ENCODE measurements at places on chromosomes 16 and 17. TPM values are rescaled to one million over a fixed set of nuclear protein-coding genes. Genes with fewer than 3 reads are reported as not detected.

GRCh38 chr17:36017799-36018198 is at the start of gene CCL23:
TSS of gene CCL23 (minus strand) at chr17:36017972. CDS start at chr17:36017897, 75 bp downstream.
- peak; percentile 32 for DNase-seq

DNA sequence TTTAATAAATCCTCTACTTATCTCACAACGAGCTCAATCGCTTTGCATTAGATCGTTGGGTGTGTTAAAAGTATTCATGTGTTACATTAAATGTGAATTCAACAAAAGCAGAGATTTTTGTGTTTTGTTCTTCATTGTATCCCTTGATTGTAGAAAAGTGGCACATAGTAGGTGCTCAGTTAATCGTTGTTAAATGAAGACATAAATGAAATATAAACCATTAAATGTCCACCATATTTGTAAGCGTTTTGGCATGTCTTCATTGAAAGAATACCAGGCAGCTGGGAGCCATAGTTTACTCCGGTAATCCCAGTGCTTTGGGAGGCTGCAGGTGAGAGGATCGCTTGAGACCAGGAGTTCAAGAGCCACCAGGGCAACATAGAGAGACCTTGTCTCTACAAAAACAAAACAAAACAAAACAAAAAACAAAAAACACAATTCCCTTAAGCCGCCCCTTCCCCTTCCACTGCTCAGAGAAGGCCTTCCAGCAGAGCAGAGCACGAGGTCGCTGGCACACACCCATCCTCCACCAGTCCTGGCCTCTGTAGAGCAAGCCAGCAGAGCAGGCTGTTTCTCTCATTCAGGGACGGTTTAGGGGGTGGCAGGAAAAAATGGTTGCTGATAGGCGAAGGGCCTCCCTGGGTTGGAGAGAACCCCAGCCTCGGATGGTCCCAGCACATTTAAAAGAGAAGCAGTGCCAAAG is 673 bp upstream of the CHD9 start:
- peak; percentile 68 for DNase-seq

- DNase-seq, result no peak
Observed at GRCh38 chr16:68062910-68063393, 22.2 kb upstream of the NFATC3 start.

- no peak for DNase-seq
Observed at GRCh38 chr17:1301546-1301945, 22.1 kb downstream of the TRARG1 start.

GRCh38 chr16:11676799-11677198 is 8.5 kb downstream of the SNN start:
- no peak for DNase-seq

- DNase-seq, result no peak
Observed at GRCh38 chr16:27208796-27209195, 5.5 kb downstream of the KDM8 start.

- DNase-seq, result peak; percentile 53
Observed at GRCh38 chr16:2712546-2712945, 7.5 kb downstream of the PRSS27 start.

- DNase-seq, result no peak
Observed at GRCh38 chr16:89002851-89003830, 26.1 kb upstream of the CBFA2T3 start.

DNA sequence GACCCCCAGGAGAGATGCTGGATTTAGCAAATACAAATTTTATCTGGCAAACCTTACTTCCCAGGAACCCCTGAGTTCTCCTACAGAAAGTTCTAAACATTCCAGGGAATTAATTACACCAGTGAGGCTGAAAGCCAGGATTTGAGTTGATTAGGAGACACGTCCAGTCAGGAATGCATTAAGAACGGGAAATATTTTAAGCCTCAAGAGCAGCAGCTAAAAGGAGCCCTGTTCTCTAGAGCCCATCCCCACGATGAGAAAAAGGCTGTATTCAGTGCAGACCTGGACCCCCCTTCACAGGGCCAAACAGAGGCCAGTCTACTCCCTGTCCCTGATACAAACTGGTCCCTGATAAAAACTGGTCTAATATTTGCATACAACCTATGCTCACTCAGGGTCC is 55.0 kb downstream of the VAT1L start:
- DNase-seq, result no peak

DNA sequence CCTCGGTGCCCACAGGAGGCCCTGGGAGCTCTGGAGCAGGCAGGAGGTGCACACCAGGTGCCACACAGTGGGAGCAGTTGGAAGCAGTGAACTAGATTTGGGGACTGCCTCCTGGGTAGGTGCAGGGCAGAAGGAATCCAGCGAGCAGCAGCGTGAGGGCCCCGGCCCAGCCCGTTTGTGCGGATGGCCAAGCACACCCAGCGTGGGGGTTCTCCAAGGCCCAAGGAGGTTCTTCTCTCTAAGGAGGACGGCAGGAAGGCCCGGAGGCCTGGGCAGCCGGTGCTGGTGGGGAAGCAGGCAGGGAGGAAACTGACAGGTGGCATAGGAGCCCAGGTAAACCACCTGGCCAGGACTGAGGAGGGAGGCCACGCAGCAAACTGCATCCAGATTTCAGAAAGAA is 17.0 kb downstream of the SOX8 start:
- DNase-seq, result no peak

- no peak for DNase-seq
Observed at GRCh38 chr16:23948949-23949411, 113.2 kb downstream of the PRKCB start.

- no peak for DNase-seq
Observed at GRCh38 chr17:4719146-4719545, 8.7 kb downstream of the ARRB2 start.

DNA sequence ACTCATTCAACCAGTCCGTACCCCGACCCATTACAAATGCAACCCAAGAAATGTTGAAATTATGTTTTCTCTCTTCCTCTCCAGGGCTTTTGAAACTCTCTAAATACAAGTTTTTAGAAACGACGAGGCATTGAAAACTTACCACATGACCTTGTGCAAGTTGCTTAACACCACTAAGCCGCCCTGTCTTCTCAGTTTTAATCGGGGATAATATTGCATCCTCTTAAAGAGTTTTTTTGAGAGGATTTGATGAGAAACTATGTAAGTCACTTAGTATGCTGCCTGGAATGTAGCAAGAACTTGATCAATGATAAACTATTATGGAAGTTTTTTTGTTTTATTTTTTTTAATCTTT is 149.0 kb upstream of the FAM20A start:
- no peak for DNase-seq

GRCh38 chr17:8133399-8133798 is 9.5 kb upstream of the HES7 start:
- DNase-seq, result no peak

DNA sequence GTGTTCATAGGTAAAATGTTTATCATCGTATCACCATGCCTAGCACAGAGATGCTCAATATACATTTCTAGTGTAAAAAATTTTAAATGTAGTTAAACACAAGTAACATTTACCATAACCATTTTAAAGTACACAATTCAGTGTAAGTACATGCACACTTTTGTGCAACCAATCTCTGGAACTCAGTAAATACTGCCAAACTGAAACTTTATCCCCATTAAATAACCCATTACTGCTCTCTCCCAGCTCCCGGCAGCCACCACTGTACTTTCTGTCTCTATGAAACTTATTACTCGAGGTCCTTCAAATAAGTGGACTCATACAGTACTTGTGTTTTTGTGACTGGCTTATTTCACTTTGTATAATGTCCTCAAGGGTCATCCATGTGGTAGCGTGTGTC is 29.0 kb downstream of the RMI2 start:
- DNase-seq, result no peak

DNA sequence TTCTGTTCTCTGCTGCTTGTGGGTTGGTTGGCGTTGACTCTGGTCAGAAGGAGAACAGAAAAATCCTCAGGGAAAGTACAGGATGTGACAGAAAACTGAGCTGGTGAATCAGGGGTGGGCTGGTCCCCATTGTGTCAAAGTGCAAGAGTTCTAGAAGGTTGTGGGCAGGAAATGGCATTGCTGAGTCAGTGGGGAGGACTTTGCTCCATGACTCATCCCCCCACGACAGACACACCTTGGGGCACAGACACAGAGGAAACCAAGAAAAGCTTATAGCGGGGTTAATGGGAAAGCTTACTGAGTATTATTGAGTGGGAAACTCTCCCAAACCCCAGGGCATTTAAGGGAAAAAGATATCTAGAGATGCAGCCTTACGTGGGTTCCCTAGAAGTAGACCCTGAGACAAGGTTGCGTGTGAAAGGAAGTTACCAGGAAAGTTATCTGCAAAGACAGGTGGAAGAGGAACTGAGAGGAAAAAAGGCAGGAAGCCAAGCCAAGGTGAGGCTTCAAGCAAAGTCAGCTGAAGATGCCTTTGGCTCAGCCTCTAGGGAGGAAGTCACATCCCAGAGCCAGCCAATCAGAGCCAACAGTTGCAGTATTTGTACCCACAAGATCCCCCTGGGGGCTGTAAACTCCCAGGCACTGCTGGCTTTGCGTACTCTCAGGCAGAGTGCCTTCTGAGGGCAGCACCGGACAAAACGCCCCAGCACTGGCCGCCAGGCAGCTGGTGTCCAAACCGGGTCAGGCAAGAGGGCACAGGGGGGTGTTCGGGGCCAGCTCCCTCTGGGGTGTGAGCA is 86.4 kb downstream of the FOXL1 start:
- no peak for DNase-seq

DNA sequence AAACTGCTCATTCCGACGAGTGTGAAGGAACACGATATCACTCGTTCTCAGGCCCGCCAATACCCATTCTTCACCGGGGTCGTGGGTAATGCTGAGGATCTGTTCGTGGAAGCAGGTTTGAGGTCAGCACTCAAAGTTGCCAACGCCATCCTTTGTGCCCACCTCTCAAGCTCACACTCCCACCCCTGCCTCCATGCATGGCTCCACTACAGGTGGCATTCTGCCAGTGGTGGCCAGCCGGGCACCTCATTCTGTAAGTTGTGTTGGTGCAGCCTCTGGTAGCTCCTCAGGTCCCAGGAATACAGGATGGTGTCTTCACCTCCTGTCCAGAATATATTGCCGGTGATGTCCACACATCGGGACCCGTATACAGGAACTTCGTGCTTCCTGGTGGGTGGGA is 10.7 kb downstream of the TLE7 start:
- DNase-seq, result no peak

DNA sequence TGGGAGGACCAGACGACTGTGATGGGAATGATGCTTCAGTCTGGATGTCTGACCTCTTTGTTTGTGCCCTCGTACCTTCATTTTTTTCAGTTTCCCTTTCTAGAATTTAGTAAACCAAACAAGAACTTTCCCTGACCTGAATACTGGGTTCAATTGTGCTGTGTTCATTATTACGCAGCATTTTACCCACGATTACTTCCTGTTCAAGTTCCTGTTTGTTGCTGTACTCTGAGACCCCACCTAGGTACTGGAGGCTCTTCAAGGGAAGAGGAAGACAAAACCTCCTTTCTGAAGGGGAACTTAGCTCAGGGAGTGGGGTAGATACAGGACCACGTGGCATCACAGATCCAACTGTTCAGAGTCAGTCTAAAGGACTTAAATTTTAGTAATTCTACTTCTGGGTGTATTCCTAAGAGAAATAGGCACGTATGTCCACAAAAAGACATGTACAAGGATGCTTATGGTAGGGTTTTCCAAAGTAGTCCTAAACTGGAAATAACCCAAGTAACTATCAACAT is 9.2 kb upstream of the PRKCB start:
- no peak for DNase-seq

GRCh38 chr16:55499281-55499680 is 9.6 kb upstream of the LPCAT2 start:
- no peak for DNase-seq

GRCh38 chr17:20263595-20263994 is 203.7 kb downstream of the LGALS9B start:
- DNase-seq, result no peak

GRCh38 chr16:83990492-83990891 is 22.4 kb downstream of the NECAB2 start:
- DNase-seq, result no peak

DNA sequence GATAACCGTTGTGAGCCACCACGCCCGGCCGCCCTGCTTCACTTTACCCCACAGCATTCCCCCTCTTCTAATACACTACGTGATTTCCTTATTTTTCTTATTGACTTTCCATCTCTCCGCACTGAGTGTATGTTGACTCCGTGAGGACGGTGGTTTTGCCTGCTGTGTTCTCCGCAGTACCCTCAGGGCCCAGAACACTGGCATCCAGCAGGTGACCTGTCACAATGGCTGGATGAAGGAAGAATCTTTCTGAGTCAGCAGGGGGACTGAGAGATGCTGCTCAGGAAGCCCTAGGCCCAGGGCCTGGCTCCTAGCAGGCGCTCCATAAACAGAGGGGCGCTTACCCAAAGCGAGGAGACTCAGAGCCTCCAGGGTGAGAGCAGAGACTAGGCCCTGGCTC is 79.5 kb downstream of the RTN4RL1 start:
- no peak for DNase-seq

- DNase-seq, result no peak
Observed at GRCh38 chr17:4931963-4932362, at the start of gene GP1BA. TSS of gene GP1BA (plus strand) at chr17:4932277. CDS start at chr17:4932605, 328 bp downstream.

GRCh38 chr16:87324411-87325275 is 7.5 kb upstream of the C16orf95 start:
- no peak for DNase-seq

DNA sequence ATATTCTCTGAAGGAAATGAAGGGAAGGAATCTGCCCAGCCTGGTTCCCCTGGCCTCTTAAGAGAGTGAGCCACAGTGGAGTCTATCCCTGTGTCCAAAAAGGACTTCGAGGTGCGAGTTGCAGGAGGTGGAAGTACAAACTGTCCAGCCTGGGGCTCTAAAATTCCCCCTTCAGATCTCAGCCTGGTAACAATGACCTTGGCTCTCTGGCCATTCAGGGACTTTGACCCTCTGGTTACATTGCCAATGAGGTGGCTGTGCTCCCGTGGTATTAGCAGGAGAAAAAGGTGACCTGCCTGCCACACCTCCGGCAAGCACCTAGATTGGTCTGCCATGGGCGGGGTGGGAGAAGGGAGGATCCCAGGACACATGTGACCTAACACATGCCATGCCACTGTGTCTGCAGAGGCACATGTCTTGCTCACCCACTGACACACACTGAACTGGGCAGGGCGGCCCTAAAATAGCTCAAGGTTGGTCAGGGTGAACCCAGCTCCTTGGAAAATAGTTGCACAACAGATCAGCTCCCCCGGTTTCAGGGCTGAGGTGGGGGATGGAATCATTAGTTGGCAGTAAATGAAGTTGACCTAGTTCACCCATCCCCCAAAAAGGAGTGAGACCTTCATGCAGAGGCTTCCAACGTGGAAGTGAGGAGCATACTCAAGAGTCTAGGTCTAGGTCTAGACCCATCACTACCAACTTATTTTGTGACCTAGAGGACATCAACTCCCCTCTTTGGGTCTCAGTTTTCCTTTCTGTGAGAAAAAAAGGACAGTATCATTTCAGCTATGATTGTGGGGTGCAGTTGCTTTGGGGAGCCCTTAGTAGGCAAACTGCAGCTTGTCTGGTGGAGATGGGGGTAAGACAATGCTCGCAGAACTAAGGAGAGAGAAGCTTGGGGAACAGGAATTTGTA is 2.2 kb downstream of the NR1D1 start:
- peak; percentile 79 for DNase-seq

CES3 gene
- total RNA-seq, result 1.1 TPM

MT1A gene
- total RNA-seq, result 27.5 TPM

SLC5A2 gene
- not detected for total RNA-seq

KRTAP2-1 gene
- not detected for total RNA-seq

KRT222 gene
- 0.57 TPM for total RNA-seq

PDE6G gene
- 0.41 TPM for total RNA-seq

LPO gene
- total RNA-seq, result not detected

FBXW10 gene
- 0.17 TPM for total RNA-seq

CDRT4 gene
- 2.6 TPM for total RNA-seq

GAS2L2 gene
- not detected for total RNA-seq

KRTAP9-4 gene
- total RNA-seq, result not detected

RILP gene
- total RNA-seq, result 31.0 TPM

RFWD3 gene
- 6.3 TPM for total RNA-seq

GALR2 gene
- not detected for total RNA-seq

ITGAD gene
- total RNA-seq, result not detected

MED1 gene
- total RNA-seq, result 21.5 TPM

NOG gene
- 0.31 TPM for total RNA-seq

NOD2 gene
- 1.4 TPM for total RNA-seq

CHAD gene
- total RNA-seq, result 0.68 TPM
